Cardiac muscle cell (in vitro differentiated cells and primary cell): ENCODE measurements at places on chromosomes 5 and 9. TPM values are rescaled to one million over a fixed set of nuclear protein-coding genes. Genes with fewer than 3 reads are reported as not detected.

EFNA5 gene
- total RNA-seq = 3.9 and 12.0 TPM in 2 replicates

CDH9 gene
- not detected in 2 replicates for total RNA-seq

SPINK6 gene
- not detected in 2 replicates for total RNA-seq

BHMT2 gene
- total RNA-seq = not detected in 2 replicates

DIPK1B gene
- total RNA-seq = 163 and 188 TPM in 2 replicates

EDIL3 gene
- 5.1 and 7.7 TPM in 2 replicates for total RNA-seq

TEX48 gene
- total RNA-seq = not detected in 2 replicates
